ENCODE measurements at places on chromosomes 16 and 17.
A peak's percentile ranks its signal among the peaks of the same experiment; 100 is the strongest.

DNA sequence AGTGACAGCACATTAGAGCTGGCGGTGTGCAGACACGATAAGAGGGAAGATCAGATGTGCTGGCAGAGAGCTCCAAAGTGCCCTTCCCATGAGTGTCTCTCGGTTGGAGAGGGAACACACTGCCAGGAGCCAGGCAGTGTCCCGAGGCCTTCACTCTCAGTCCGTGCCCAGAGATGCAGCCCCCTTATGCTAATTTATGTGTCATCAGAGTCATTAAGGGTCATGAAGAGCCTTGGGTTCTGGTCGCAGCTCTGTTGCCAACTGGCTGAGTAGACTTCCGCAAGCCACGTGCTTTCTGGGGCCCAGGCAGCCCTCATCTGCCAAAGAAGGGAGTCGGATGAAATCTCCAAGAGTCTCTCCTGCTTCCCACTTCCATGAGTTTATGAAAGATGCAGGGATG is 232.5 kb downstream of the MSI2 start:
- no peak for DNase-seq
- H3K27ac ChIP-seq: no peak overlapping the region
- peaks cover 4% of the 10 kb centered on the region for H3K36me3 ChIP-seq
- no peak overlapping the region for H3K4me3 ChIP-seq
- peaks cover 34% of the 10 kb centered on the region for H3K4me1 ChIP-seq
- H3K27me3 ChIP-seq: no peaks in the 10 kb centered on the region

DNA sequence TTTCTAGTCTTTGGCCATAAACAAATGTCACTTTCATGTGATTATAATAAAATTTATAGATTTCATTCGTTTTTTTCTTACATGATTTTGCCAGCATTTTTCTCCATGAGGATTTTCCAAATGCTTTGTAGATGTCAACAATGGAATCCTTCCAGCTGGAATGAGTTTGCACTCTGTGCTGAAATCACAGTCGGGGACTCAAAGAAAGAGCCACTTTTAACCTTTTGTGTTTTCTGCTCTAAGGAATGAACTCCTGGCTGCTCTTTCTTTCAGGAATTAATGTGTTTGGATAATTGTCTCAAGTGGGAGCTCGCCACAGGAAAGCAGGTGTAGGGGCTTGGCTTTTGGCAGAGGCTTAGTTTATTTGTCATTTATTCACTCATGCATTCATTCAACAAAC is 372.3 kb upstream of the SALL1 start:
- no peaks in the 10 kb centered on the region for H3K27me3 ChIP-seq
- H3K4me1 ChIP-seq: no peaks in the 10 kb centered on the region
- no peak overlapping the region for H3K27ac ChIP-seq
- H3K4me3 ChIP-seq: no peak overlapping the region
- no peak for DNase-seq
- H3K36me3 ChIP-seq: no peaks in the 10 kb centered on the region

GRCh38 chr16:49674351-49674851 is 181.5 kb downstream of the ZNF423 start:
- H3K4me1 ChIP-seq: no peaks in the 10 kb centered on the region
- H3K36me3 ChIP-seq: no peaks in the 10 kb centered on the region
- no peak overlapping the region for H3K4me3 ChIP-seq

DNA sequence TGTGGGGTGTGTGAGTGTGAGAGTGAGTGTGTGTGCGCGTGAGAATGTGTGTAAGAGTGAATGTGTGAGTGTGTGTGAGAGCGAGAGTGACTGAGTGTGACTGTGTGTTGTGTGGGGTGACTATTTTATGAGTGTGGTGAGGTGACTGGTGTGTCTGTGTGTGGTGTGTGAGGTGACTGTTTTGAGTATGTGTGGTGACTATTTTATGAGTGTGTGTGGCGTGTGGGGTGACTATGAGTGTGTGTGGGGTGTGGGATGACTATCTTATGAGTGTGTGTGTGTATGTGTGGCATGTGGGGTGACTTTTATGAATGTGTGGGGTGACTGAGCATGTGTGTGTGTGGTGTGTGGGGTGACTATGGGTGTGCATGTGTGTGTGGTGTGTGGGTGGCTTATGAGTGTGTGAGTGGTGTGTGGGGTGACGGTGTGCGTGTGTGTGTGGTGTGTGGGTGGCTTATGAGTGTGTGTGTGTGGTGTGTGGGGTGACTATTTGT is 152.9 kb upstream of the PLCG2 start:
- H3K4me3 ChIP-seq: no peak overlapping the region
- H3K27ac ChIP-seq: no peak overlapping the region
- DNase-seq: no peak
- H3K4me1 ChIP-seq: peaks cover 20% of the 10 kb centered on the region
- no peaks in the 10 kb centered on the region for H3K27me3 ChIP-seq
- peaks cover 2% of the 10 kb centered on the region for H3K36me3 ChIP-seq

DNA sequence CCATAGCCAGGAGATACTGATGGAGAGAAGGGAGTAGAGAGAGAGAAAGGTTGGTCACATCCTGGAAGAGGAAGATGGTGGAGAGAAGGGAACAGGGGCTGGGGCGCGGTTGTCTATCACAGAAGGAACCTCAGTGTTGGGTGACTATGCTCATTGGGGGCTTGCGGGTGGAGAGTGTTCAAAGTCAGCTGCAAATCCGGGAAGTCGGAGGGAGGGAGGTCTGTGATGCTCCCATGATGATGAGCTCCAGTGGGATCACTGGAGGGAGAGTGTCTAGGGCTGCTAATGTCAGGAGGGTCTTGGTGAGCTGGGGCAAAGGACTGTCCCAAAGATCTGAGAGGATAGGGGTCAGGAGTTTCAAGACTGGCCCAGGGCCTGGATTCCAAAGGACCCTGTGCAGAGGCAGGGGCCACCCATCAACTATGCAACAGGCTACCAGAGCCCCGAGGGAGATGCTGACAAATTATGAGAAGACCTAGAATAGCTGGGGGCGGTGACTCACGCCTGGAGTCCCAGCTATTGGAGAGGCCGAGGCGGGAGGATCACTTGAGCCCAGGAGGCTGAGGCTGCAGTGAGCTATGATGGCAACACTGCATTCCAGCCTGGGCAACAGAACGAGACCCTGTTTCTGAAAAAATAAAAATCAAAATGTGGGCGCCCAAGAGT is 2.6 kb downstream of the SPDYE4 start:
- DNase-seq: no peak
- H3K4me3 ChIP-seq: no peak overlapping the region
- H3K27me3 ChIP-seq: peaks cover 23% of the 10 kb centered on the region

DNA sequence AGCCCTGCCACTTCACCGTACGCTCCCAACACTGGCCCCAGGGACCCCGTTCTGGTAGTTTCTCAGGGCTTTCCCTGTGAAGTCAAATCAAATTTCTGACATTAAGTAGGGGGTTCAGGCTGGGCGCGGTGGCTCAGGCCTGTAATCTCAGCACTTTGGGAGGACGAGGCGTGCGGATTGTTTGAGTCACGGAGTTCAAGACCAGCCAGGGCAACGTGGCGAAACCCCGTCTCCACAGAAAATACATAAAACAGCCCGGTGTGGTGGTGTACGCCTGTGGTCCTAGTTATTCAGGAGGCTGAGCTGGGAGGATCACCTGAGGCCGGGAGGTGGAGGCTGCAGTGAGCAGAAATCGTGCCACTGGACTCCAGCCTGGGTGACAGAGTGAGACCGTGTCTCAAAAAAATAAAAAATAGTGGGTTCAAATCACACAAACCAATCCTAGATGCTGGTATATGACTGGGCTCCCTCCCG is 632 bp downstream of the CYBC1 start:
- H3K36me3 ChIP-seq: peaks cover 16% of the 10 kb centered on the region
- no peaks in the 10 kb centered on the region for H3K27me3 ChIP-seq
- peaks cover 27% of the 10 kb centered on the region for H3K4me1 ChIP-seq
- H3K4me3 ChIP-seq: peak overlapping the region; percentile 96

DNA sequence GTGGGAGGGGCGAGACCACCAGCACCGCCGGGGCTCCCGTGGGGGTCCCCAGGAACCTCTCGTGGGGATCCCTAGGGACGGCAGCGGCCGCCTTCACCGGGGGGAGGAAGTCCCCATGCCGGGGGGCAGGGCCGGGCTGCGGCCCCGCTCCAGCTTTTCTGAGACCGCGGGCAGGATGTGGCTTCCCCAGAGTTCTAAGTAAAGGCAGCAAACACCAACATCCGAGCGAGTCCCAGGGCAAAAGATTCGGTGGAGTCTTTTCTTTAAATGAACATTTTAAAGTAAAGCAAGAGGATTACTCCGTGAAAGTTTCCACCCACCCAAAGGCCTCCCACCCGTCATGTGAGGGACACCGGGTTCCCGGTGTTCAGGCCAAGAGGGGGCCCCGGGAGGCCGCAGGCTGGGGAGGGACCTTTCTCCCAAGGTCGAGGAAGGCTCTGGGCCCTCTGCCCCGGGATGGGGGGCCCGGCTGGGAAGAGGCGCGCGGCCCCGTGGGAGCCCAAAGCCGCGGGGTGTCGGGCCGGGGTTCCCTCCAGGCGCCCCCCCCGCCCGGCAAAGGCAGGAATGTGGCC is 137.2 kb upstream of the RPH3AL start:
- peaks cover 10% of the 10 kb centered on the region for H3K4me1 ChIP-seq
- H3K27me3 ChIP-seq: peaks cover 10% of the 10 kb centered on the region
- H3K4me3 ChIP-seq: peak overlapping the region; percentile 99

DNA sequence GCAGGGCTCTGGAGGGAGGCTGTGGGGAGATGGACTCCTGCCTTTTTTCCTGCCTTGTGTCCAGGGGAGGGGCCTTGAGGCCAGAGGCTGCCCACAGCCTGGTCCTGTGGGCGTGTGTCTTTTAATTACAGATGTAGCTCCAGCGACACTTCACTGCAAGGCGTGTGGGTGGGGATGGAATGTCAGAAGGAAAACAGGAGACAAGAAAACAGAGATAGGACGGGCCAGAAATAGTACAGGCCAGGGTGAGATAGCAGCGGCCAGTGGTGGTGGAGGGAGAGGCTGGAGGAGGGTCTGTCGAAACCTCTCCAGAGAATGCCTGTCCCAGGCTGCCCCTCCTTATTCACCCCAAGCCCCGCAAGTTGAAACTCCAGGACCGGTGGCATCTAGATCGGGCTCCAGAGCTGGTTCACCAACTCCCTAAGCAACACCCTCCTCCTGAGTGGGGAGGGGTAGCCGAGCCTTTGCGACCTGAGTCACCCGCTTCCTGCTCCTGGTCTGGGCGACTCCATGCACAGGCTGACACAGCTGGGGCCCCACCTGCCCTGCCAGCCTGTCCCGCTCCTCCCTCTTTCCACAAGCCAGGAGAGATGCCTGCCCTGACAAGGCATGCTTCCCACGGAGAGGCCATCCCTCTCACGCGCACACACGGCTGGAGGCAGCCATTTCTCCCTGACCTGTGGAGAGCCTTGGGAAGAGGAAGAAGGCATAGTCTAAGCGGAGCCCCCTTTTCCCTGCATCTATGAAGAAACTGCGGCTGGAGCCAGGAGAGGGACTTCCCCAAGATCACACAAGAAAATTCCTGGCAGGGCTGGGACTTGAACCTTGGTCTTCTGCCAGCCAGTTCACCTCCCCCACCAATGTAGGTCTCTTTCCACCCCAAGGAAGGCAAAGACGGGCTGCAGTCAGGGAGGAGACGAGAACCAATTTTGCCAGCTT is 6.6 kb upstream of the JUP start:
- no peak overlapping the region for H3K4me3 ChIP-seq
- H3K36me3 ChIP-seq: no peaks in the 10 kb centered on the region
- H3K27ac ChIP-seq: no peak overlapping the region
- DNase-seq: no peak
- H3K27me3 ChIP-seq: peaks cover 3% of the 10 kb centered on the region
- H3K4me1 ChIP-seq: peaks cover 10% of the 10 kb centered on the region

GRCh38 chr17:49585422-49586027 is 9.9 kb downstream of the NXPH3 start:
- no peak overlapping the region for H3K4me3 ChIP-seq
- H3K27ac ChIP-seq: no peak overlapping the region
- DNase-seq: no peak
- H3K27me3 ChIP-seq: no peaks in the 10 kb centered on the region

GRCh38 chr16:87458424-87458915 is 34.4 kb downstream of the ZCCHC14 start:
- peaks cover 6% of the 10 kb centered on the region for H3K27me3 ChIP-seq
- H3K4me3 ChIP-seq: no peak overlapping the region
- no peak for DNase-seq
- H3K36me3 ChIP-seq: no peaks in the 10 kb centered on the region
- no peak overlapping the region for H3K27ac ChIP-seq
- no peaks in the 10 kb centered on the region for H3K4me1 ChIP-seq

- H3K36me3 ChIP-seq: peaks cover 6% of the 10 kb centered on the region
- H3K4me1 ChIP-seq: peaks cover 22% of the 10 kb centered on the region
- no peaks in the 10 kb centered on the region for H3K27me3 ChIP-seq
- H3K27ac ChIP-seq: no peak overlapping the region
Measured at GRCh38 chr16:27291722-27292240, 22.0 kb upstream of the IL4R start.

- DNase-seq: no peak
- H3K4me3 ChIP-seq: peak overlapping the region; percentile 18
- H3K4me1 ChIP-seq: peaks cover 4% of the 10 kb centered on the region
- peaks cover 6% of the 10 kb centered on the region for H3K36me3 ChIP-seq
- no peak overlapping the region for H3K27ac ChIP-seq
Measured at GRCh38 chr17:72123530-72124437, 3.0 kb downstream of the SOX9 start.

GRCh38 chr17:43552229-43552837 is 6.2 kb upstream of the ETV4 start:
- no peak overlapping the region for H3K4me3 ChIP-seq
- H3K27me3 ChIP-seq: peaks cover 43% of the 10 kb centered on the region
- no peaks in the 10 kb centered on the region for H3K36me3 ChIP-seq
- H3K27ac ChIP-seq: no peak overlapping the region

GRCh38 chr16:8496364-8496763 is 93.9 kb downstream of the TMEM114 start:
- no peak overlapping the region for H3K27ac ChIP-seq
- no peak overlapping the region for H3K4me3 ChIP-seq
- no peak for DNase-seq

GRCh38 chr16:58243528-58244004 is 45.7 kb upstream of the CSNK2A2 start:
- H3K27ac ChIP-seq: no peak overlapping the region
- no peak for DNase-seq
- no peak overlapping the region for H3K4me3 ChIP-seq
- peaks cover 3% of the 10 kb centered on the region for H3K4me1 ChIP-seq

DNA sequence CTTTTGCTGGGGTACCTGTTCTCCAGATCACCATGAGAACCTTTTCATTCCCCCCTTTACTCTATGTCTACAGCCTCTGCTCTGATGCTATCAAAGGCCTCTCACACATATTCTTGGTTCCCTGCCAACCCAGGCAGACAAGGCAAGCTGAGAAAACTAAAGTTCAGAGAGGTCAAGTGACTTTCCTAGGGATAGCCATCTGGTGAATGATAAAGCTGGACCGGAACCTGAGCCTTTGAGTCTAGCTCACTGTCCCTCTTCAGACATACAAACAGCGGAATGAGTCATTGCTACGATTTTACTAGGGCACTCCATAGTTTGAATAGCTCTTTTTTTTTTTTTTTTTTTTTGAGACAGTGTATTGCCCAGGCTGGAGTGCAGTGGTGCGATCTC is 73.3 kb downstream of the XYLT1 start:
- no peaks in the 10 kb centered on the region for H3K27me3 ChIP-seq
- DNase-seq: no peak
- peaks cover 34% of the 10 kb centered on the region for H3K36me3 ChIP-seq
- peaks cover 19% of the 10 kb centered on the region for H3K4me1 ChIP-seq
- no peak overlapping the region for H3K4me3 ChIP-seq

GRCh38 chr17:337866-338265 is 14.7 kb downstream of the RPH3AL start:
- peaks cover 5% of the 10 kb centered on the region for H3K4me1 ChIP-seq
- DNase-seq: no peak
- H3K27ac ChIP-seq: no peak overlapping the region
- no peaks in the 10 kb centered on the region for H3K36me3 ChIP-seq
- no peak overlapping the region for H3K4me3 ChIP-seq
- peaks cover 14% of the 10 kb centered on the region for H3K27me3 ChIP-seq

- H3K27ac ChIP-seq: no peak overlapping the region
- H3K4me1 ChIP-seq: no peaks in the 10 kb centered on the region
- no peak overlapping the region for H3K4me3 ChIP-seq
- no peaks in the 10 kb centered on the region for H3K36me3 ChIP-seq
Measured at GRCh38 chr16:7839568-7839967, 506.9 kb downstream of the RBFOX1 start.

Measured in activated naive CD8-positive, alpha-beta T cell treated with anti-CD3 and anti-CD28 coated beads, Interleukin-2, amount 10 ng/mL, durations not matched to agents 7 days and 5 days (primary cell).